ENCODE measurements at places on chromosomes 11 and 22.

- peak; percentile 86 for DNase-seq
These were observed 3.8 kb downstream of the TIMM8B start for GRCh38 chr11:112082729-112083128.

DNA sequence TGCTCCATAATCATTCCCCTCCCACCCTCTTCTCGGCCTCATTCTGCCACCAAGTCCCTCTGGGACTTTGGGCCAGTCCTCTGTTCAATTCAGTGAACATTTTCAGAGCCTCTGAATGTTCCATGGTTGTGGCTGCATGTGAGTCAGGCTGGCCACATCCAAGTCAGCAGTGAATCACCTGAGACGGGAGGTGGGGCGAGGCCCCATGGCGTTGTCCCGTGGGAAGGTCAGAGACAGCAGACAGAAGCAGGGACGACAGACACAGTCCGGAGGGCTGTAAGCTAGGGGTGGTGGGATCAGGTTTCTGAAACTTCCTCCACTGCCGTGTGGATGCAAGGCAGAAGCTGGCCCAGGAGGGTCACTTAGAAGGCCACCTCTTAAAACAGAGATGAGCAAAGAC is 324.8 kb downstream of the MN1 start:
- DNase-seq, result no peak

- DNase-seq, result no peak
These were observed 20.3 kb downstream of the ARHGAP20 start for GRCh38 chr11:110691926-110692325.

- no peak for DNase-seq
These were observed 37.1 kb upstream of the BSX start for GRCh38 chr11:123018702-123019101.

DNA sequence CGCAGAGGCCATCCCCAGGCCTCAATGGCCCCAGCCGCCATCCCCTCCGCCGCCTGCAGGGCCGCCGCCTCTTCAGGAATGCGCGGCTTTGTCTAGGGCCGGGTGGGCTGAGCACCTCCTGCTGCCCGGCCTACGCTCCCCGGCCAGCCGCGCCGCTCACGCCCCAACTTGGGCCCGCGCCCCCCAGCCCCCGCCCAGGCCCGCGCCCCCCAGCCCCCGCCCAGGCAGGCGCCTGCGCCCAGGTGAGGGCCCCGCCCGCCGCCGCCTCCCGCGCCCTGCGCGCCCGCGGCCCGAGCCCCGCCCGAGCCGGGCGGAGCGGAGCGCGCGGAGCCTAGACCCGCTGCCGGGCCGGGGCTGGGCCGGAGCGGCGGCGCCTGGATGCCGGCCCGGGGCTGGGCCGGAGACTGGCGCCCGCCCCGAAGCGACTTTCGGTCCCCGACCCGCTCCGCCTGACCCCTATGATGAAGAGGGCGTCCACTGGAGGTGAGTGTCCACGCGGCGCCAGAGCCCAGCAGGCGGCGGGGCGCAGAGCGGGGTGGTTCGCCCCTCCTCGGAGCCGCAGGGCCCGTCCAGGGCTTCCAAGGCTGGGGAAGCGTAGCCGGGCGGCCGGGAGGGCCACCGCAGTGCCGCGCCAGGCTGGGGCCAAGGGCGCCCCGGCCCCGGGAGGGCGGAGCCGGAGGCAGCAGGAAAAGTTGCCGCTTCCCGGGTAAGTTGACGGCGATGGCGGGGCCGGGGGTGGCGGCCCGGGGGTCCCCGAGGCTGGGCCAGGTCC is 34.3 kb upstream of the PRODH start:
- DNase-seq, result no peak
